ENCODE measurements at places on chromosomes 16 and 17. TPM values are rescaled to one million over a fixed set of nuclear protein-coding genes. Genes with fewer than 3 reads are reported as not detected.

- peaks cover 22% of the 10 kb centered on the region for H3K4me1 ChIP-seq
- no peak overlapping the region for H3K27ac ChIP-seq
- no peak for DNase-seq
- H3K27me3 ChIP-seq = no peaks in the 10 kb centered on the region
Observed at GRCh38 chr17:7912927-7913524, 3.1 kb downstream of the RNF227 start.

The CTRL gene
- total RNA-seq = 0.96 TPM

- no peaks in the 10 kb centered on the region for H3K36me3 ChIP-seq
- no peaks in the 10 kb centered on the region for H3K4me1 ChIP-seq
- no peak overlapping the region for H3K27ac ChIP-seq
Observed at GRCh38 chr17:63486317-63487013, 9.6 kb downstream of the ACE start.

DNA sequence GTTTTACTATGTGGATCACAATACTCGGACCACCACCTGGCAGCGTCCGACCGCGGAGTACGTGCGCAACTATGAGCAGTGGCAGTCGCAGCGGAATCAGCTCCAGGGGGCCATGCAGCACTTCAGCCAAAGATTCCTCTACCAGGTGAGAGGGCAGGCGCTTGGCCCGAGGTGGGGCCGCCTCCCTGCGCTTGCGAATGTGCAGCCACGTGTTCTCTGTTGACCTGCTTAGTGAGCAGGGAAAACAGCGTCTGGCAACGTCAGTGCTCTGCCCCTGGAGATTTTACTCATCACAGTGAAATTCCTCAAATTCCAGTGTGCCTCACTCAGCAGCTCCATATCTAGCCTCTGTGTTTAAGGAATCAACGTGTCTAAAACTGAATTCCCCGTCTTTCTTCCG lies 33.4 kb upstream of the CLEC18A start:
- H3K4me1 ChIP-seq = no peaks in the 10 kb centered on the region
- peak overlapping the region; percentile 48 for H3K27ac ChIP-seq
- H3K36me3 ChIP-seq = peaks cover 4% of the 10 kb centered on the region
- H3K4me3 ChIP-seq = no peak overlapping the region
- H3K27me3 ChIP-seq = no peaks in the 10 kb centered on the region

- H3K36me3 ChIP-seq = peaks cover 3% of the 10 kb centered on the region
- peak; percentile 59 for DNase-seq
- no peaks in the 10 kb centered on the region for H3K4me1 ChIP-seq
- no peak overlapping the region for H3K4me3 ChIP-seq
Observed at GRCh38 chr16:3548859-3549258, 28.3 kb downstream of the NLRC3 start.

The ST6GALNAC2 gene
- total RNA-seq = 24.5 TPM

The ODAD4 gene
- total RNA-seq = 1.0 TPM

DNA sequence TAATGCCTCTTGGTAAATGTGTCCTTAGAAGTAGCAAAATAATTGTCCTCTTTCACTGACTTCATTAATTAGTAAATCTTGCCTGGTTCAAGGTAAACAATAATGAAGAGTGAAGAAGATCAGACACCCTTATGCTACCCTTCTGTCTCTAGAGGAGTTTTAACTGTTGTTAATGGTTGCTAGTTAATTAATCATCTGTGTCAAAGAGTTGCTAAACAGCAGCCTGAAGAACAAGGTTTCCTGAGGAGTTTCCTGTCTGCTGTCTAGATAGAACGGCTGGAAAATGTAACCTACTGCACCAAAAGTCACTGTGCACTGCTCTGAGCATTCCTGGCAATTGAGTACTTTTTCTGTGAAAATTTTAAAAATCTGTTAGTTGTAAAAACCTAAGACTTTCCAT lies 131.3 kb downstream of the NLK start:
- no peak overlapping the region for H3K4me3 ChIP-seq
- H3K4me1 ChIP-seq = no peaks in the 10 kb centered on the region
- no peak overlapping the region for H3K27ac ChIP-seq
- no peak for DNase-seq

- no peaks in the 10 kb centered on the region for H3K27me3 ChIP-seq
- H3K4me1 ChIP-seq = peaks cover 15% of the 10 kb centered on the region
- DNase-seq = no peak
- peak overlapping the region; percentile 97 for H3K27ac ChIP-seq
- H3K36me3 ChIP-seq = peaks cover 45% of the 10 kb centered on the region
Observed at GRCh38 chr17:44197980-44198720, 1.5 kb downstream of the ATXN7L3 start.

GRCh38 chr17:27492470-27492869 lies 36.2 kb downstream of the KSR1 start:
- no peaks in the 10 kb centered on the region for H3K36me3 ChIP-seq
- H3K27me3 ChIP-seq = no peaks in the 10 kb centered on the region
- H3K4me3 ChIP-seq = no peak overlapping the region

- H3K36me3 ChIP-seq = no peaks in the 10 kb centered on the region
- no peaks in the 10 kb centered on the region for H3K27me3 ChIP-seq
- DNase-seq = no peak
- no peak overlapping the region for H3K27ac ChIP-seq
- H3K4me1 ChIP-seq = no peaks in the 10 kb centered on the region
Observed at GRCh38 chr17:20733923-20734322, 154.4 kb downstream of the CDRT15L2 start.

The CCL14 gene
- 110 TPM for total RNA-seq
